ENCODE measurements at places on chromosomes 2 and 18.

GRCh38 chr2:134120406-134120732, 133.5 kb upstream of the MGAT5 start:
- DNase-seq = peak; percentile 51

DNA sequence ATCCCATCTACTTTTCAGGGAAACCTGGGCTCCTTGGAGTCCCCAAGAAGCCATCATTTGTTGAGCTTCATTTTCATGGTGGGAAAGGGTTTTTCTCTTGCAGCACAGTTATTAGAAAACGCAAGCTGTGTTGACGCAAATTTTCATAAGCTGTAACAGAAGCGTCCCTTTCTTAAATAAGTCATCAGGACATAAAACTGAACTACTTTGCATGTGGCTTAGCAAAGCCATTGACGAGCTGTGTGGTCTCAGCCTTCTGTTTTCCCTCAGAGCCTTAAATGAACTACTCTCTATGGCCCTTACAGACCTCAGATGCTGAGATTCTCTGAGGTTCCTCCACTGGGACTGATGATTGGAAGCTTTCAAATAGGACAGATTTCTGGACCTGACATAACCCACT, 85.1 kb downstream of the ARL4C start:
- DNase-seq = no peak

DNA sequence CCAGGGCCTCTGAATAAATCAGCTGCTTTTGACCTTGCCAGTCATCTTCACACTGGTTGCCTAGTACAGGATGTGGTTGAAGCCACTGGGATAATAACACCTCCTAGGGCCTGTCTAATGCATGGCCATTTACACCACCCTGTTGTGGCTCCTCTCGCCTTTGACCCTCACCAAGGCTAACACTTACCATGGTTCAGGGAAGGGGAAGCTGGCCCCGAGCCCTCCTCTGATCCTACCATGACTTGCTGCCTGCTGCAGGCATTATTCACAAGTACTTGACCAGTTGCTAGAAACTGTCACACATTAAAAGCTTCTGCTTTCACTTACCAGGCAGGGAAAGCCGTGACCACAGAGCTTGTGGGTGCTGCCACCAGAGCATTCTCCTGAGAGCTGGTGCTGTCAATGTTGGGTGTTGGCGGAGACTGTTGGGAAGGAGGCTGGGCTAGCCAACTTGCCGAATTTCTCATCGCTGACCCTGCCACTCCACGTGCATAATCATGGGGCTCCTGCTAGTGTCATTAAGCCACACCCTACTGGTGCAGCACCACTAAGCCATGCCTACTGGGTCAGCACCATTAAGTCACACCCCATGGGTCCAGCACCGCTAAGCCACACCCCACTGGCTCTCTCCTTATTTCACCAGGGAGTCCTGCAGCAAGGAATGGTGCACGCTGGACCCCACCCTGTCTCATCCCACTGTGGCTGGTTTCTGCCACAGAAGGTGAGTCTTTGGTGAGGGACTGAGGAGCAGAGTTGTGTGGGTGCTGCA, 47.0 kb upstream of the TTC39C start:
- no peak for DNase-seq

DNA sequence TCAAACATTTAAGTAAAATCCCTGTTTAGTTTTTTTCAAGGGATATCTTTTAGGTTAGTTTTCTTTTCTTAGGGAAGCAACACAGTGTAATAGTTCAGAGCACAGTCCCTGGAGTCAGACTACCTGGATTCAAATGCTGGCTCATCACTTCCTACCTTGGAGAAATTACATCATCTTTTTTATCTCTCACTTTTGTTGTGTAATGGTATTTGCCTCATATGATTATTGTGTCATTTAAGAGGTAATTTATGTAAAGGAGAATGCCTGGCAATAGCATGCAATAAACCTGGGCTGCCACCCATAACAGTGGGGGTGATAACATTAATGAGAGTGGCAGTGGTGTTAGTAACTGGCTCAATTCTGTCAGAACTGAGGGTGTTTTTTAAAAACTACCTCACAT, 26.3 kb downstream of the ERLEC1 start:
- no peak for DNase-seq

DNA sequence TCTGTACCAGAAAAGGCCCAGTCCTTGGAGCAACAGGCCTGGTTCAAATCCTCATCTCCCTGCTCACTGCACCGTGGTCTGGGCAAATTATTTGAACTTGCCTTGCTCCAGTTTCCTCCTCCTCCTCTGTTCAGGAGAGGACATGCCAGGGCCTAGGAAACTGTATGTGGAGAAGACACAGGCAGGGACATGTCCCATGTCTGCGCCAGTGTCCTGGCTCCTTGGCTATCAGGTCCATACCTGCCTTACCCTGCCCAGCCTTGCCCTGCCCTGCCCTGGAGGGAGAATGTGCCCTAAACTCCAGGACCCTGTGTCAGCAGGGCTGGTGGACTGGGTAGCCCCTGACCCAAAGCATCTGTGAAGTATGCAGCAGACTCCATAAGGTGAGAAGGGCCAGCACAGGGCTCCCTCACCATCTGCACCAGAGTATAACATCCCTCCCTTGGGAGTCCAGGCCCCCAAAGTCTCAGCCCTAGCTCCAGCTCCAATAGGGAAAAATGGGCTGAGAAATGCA, 165.3 kb downstream of the GALNT1 start:
- DNase-seq = no peak

DNA sequence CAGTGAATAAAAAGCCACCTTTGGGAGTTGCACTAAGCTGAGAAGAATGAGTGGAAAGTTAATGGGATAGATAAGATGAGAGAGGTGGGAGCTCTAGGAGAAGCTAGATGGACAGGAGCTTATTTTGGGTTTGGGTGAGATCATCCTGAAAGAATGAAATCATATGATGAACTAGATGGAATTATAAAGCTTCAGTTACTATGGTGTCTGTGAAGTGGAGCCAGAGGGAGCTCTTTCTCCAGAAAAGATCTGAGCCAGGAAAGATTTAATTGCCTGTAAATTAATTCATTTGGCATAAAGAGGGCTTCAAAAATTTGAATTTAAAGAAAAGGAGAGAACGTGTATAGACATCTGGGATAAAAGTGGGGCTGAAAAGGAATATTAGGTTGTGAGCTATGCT, 10.3 kb downstream of the DNAH6 start:
- no peak for DNase-seq

- no peak for DNase-seq
Observed at GRCh38 chr18:10400534-10401307, 53.7 kb upstream of the APCDD1 start.

GRCh38 chr2:8677646-8678592, 3.9 kb upstream of the ID2 start:
- DNase-seq = peak; percentile 58

GRCh38 chr2:143300536-143300935, 171.3 kb downstream of the ARHGAP15 start:
- no peak for DNase-seq

DNA sequence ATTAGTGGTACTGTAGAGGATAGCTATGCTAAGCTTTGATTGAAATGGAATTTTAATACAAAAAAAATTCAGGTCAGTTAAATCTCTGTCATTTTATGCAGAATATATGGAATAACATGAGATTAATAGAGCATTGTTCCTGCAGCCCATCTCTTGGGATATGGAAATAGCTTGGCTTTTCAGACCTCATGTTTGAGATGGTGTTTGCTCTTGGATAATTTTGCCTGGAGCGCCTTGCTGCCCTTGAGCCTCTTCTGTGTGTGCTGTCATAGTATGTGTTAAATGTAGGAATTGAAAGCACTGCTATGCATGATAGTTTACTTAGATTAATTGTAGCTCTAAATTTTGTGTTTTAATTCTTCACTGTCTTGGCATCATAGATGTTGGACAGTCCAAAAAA, 27.7 kb downstream of the GALNT1 start:
- DNase-seq = no peak

- DNase-seq = no peak
Observed at GRCh38 chr18:69590150-69590549, 189.5 kb downstream of the DOK6 start.

GRCh38 chr2:196372811-196373664, 201.7 kb upstream of the STK17B start:
- no peak for DNase-seq

GRCh38 chr2:144607891-144608521, 88.1 kb upstream of the ZEB2 start:
- DNase-seq = no peak

- DNase-seq = no peak
Observed at GRCh38 chr2:173149491-173149890, 73.8 kb downstream of the MAP3K20 start.

GRCh38 chr2:207202645-207203044, 36.9 kb upstream of the KLF7 start:
- DNase-seq = peak; percentile 73

DNA sequence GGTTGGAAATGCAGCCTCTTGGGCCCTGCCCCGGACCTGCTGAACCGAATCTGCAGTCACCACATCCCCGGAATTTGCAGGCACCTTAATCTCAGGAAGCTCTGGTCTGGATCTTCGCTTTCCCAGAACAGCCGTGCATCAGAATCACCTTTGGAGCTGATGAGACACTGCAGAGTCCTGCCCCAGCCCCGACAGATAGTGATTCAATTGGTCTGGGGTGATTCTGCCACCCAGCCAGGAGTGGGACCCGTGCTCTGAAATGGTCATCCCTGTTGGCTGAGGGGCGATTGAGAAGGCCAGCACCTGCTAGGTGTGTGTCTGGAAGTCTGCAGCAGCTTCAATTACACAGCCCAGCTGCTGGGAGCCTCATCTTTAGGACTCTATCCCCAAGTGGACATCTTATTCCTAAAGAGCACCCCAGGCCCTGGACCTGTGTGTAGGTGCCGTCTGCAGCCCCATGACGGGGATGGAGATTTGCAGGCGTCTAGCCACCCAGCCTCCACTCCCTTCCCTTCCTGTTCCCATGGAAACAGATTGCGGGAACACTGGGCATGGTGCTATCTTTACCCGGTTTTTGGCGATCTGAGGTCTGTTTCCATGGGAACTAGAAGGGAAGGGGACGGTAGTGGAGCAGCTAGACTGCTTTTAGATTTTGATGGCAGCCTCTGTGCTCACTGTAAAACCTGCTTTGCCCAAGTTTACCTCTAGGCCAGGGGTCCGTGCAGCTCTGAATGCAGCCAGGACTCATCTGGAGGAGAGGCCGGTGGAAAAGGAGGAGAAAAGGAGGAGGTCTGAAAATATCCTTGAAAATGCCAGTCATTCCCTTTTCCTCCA, 156.1 kb downstream of the LDLRAD4 start:
- no peak for DNase-seq

DNA sequence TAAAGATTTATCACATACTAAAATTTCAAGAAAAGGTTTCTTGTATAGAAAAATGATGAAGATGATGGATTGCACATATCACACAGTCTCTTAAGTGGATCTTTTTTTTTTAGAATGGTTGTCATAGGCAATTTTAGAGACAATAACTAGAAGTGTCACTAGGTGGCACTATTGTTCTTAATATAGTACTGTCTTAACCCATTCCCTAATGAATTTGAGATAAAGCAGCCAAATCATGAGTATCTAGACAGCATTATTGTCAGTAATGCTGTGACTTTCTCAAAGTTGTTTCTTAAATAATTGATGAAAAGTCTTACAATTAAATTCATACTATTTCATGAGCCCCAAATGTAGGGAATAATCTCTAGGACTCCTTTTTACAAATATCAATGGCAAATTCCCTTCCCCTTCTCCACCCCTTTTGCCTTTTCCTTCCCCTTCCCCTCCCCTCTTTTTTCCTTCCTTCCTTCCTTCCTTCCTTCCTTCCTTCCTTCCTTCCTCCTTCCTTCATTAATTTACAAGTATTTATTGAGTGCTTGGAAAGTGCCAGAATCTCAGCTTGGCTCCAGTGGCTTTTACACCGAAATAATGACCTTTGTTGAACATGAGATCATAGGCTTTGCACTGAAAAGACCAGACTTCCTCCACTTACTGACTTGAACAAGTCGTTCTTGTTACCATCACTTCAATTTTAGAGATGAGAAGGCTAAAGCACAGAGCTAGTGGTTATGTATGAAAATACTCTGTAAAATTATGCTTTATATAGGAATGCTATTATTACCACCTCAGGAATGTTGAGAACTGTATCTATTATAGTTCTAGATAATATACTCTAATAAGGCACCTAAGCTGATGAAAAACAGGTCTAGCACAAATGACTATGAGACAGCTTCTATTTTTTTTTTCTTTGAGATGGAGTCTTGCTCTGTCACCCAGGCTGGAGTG, 19.8 kb downstream of the MYL12B start:
- DNase-seq = peak; percentile 70

GRCh38 chr2:131035112-131035825, 58.0 kb downstream of the FAM168B start:
- DNase-seq = no peak

DNA sequence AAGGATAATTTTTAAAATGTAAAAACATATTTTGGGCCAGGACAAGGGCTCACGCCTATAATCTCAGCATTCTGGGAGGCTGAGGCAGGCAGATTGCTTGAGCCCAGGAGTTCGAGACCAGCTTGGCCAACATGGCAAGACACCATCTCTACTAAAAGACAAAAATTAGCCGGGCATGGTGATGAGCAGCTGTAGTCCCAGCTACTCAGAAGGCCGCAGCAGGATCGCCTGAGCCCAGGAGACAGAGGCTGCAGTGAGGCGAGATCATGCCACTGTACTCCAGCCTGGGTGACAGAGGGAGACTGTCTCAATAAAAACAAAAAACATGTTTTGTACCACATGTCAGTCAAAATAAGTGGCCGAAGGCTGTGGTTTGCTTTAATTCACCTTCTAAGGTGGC, 122.5 kb downstream of the HDAC4 start:
- no peak for DNase-seq

DNA sequence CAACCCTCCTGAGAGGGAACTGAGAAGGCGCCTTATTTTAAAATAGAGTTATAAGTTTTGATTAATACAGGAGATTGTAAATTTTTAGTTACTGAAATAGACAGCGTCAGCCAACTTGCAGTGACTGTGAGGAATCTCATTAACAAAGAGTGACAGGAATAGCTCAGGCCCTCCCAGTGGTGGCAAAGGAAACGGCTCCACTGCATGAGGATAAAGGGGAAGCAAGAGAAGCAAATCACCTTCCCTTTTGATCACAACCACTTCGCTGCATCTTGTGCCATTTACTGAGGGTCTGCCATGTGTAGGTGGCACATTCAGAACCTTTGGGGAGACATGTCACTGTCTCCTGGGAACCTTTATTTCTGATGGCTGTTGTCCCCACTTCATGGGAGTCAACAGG, 612.4 kb upstream of the RAB6C start:
- DNase-seq = no peak

DNA sequence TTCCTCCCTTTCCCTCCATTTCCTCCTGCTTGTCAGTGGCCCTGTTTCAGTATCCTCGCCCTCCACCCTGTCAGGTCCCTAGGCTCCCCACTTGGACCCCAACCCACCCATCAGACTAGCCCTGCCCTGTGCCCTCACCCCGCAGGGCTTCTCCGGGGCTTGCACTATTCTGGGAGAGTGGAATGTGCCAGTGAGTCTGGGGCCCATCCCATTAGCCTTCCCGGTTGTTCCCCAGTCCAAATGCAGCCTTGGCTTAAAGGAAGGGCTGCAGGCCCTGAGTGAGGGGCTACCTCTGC, 45.5 kb downstream of the MYO7B start:
- no peak for DNase-seq

GRCh38 chr2:9285385-9285920, 78.8 kb downstream of the ASAP2 start:
- no peak for DNase-seq

- no peak for DNase-seq
Observed at GRCh38 chr2:60495041-60495625, 58.3 kb downstream of the BCL11A start.
